Activated CD4-positive, alpha-beta memory T cell treated with anti-CD3 and anti-CD28 coated beads for 36 hours (primary cell): ENCODE measurements at places on chromosomes 6 and 20. TPM values are rescaled to one million over a fixed set of nuclear protein-coding genes. Genes with fewer than 3 reads are reported as not detected.

GRCh38 chr6:85362652-85363310 lies 87.1 kb upstream of the NT5E start:
- DNase-seq, result no peak

DNA sequence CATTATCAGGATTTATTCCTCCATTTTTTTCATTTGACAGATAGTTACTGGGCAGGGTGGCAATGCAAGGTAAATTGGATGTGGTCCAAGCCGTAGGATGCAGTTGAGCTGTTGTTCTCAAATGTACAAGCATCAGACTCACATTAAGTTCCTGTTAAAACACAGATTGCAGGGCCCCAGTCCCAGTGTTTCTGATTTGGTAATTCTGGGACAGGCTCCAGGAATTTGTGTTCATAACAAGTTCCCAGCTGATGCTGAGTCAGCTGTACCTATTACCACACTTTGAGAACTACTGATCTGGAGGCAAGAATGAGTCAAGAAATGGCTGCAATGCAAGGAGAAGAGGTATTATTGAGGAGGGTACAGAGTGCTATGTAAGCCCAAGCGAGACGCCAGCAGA lies 11.7 kb downstream of the TMEM244 start:
- no peak for DNase-seq

DNA sequence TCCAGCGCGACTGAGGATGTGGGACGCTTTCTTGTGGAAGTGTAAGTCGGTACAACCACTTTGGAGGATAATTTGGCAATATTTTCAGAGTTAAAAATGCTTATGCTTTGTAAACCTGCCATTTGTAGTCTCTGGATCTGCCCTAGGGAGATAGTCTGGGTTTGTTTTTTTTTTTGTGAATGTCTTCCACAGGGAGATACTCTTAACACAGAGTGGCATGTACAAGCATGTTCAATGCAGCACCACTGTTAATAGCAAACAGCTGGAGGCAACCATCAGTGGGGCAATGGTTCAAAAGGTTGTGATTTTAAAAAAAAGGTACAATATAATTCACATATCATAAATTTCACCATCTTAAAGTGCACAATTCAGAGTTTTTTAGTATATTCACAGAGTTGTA lies 22.4 kb downstream of the SLC9A8 start:
- DNase-seq, result no peak

DNA sequence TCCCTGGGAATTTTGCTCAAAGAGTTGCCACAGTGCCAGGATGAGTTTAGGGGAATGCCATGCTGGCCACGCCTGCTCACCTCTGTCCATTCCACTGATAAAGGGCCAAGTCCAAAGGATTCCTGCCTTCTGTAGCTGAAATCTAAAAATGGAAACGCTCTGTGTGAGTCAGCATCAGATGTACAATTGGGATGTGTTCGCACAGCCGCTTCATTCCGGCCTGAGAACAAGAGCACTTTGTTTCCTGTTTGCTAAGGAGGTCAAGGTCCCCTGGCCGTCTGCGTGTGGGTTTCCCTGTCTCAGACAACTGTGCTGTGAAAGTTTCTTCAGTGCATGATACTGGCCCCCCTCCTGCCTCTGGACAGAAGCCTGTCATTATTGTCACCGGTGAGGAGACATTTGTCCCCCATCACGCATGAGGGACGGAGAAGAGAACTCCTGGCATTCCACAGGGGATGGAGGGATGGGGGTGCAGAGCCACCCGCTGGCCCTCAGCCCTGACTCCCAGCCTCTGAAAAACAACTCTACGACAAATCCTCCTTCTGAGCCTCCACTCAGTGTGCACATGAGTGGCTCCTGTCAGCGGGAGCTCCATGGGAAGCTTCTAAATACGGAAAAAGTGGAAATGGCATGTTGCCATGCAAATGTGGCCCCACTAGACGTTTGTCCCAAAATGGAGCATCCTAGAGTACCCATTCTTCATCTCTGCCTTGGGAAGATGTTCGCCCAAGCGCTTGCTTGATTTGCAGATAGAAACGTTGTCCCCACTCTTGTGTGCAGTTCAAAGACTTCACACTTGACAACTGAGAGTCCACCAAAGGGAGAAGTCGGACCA lies 143.5 kb upstream of the AFDN start:
- no peak for DNase-seq

DNA sequence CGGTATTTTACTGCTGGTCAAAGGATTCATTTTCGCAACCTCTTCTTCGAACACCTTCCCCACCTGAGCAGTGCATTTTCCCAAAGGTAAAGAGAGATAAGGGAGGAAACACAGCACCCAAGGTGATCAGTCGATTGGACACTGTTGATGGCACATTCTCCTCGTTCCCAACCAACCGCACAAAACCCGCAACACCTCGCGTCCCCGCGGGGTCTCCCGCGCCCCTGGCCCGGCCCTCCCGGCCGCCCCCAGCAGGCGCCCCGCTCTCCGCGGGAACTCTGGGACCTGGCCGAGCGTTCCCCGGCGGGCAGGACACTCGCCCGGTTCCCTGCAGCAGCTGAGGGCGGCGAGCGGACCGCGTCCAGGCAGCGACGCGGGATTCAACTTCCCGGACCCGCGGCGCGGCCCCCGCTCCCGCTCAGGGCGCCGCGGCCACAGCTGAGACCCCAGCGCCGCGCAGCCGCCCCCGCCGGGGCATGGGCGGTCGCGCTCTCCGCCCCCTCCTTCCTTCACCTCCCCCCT lies 506 bp downstream of the RGS17 start:
- DNase-seq, result no peak

DNA sequence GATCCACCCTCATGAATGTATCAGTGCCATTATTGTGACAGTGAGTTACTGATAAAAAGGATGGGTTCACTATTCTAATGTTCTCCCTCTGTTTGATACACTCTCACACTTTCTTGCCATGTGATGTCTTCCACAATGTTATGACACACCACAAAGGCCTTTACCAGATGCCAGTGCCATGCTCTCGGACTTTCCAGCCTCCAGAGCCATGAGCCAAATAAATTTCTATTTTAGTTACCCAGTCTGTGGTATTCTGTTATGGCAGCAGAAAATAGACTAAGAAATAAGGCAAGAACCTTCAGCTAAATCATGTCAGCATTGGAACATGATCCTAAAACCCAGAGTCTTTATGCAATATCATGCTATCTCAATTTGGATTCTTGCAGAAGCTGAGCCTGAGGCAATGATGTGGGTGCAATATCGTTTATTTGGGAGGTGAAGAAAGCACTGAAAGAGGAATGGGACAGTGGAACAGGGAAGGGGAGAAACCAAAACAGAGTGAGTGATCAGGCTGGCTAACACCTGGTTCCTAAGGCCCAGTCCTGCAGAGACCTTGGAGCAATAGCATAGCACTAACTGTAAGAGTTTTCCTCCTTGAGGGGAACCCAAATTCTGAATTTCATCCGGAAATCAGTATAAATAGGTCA lies 130.4 kb upstream of the LRFN2 start:
- DNase-seq, result no peak

DNA sequence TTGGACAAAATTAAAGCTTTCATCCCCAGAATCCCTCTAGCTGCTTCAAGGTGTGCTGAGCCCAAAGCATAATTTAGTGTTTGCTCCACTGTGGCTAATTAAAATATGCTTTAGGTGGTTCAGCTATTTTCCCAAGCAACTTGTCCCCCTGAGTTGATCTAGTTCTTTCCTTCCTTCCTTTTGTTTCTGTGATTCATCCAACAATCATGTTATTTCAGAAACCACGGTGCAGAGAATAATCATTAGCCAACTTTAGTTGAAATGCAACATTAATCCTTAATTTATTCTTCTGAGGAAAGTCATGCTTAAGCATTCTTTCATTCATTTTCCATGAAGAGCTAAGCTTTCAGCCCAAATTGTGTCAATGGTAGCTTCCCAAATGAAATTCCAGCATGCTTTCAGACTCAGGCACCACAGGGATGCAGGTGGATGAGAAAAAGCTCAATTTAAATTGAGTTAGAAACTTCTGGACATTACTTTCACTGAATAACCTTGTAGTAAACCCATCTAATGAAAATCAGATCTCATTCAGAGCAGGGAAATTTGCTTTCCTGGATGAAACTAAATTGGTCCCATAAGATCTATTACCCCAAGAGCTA lies 209.0 kb upstream of the NT5E start:
- no peak for DNase-seq

DNA sequence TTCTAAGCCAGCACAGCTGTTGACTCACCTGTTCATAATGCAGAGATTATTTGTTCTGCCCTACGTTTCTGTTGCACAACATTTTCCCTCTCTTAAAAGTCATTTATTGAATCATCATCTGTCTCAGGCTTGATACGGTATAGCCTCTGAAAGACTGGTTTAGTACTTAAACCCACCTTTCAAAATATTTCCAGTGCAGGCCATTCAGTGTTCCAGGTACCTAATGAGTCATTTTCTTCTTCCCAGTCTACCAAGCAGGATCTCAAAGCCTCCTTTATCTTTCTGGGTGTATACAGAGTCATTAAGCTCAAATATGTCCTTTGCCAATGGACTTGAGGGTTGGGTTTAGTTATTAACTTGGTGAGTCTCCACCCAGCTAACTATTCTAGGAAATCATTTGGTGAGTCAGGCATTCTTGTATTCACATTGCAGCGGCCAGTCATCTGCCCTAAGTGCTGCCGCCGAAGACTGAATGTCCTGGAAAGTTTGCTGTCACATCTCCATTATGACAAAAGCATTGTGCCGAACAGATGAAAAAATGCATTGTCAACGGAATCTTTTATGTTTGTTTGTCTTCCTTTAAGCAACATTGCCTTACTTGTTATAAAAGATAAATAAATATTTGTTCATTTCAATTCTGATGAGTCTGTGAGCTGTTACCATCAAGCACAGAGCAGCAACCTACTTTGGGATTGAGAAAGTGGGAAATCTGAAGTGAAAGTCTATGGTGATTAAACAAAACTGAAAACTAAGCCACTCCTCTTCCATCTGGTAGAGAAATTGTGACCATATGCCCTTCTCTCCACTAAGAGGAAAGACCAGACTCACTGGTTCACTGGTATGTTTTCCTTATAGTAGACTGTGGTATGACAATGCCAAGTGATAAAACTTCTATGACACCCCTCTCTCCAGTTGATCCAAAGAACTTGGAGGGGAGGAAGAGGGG lies 14.3 kb upstream of the FAM135A start:
- no peak for DNase-seq

DNA sequence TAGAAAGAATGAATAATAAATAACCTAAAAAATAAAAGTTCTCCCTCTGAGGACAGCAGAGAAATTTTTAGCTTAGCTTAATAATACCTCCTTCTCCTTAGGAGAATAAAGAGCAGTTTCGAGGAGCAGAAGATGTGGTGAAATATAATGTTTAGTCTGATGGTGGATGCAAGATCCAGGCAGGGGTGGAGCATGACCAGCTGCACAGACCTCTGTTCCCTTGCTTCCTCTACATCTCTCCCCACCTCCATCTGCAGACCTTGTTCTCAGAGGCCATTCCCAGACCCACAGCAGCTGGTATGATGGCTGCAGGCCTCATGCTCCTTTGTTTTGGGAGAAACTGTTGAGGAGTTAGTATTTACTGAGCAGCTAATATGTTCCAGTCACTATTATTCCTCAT lies 1.5 kb downstream of the BTN3A2 start:
- no peak for DNase-seq

DNA sequence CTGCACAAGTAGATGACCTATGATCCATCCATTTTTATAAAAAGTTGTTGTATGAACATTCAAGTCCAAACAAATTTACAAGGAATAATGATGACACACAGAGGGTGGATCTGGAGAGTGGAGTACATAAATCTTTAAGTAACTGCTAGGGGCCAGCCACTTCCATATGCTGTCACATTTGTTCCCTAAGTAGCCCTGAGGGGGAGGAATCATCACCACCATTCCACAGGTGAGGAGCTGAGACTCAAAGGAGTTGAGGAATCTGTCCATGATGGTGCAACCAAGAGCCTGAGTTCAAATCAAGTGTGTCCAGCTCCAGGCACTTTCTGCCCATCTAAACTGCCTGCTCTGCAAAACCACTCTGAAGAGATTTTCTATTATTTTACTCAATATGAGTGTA lies 132.1 kb downstream of the AIG1 start:
- DNase-seq, result no peak

CDSN gene
- total RNA-seq, result not detected
